Stimulated activated CD4-positive, alpha-beta T cell treated with anti-CD3 and anti-CD28 coated beads, Interleukin-12 subunit alpha, Interleukin-12 subunit beta, amount 100 ng/mL, for 4 hours (primary cell): ENCODE measurements at places on chromosomes 2 and 18.

GRCh38 chr2:224099861-224100643, 61.0 kb upstream of the SERPINE2 start:
- no peak for DNase-seq

- DNase-seq, result no peak
Observed at GRCh38 chr18:76988031-76988826, 144.4 kb downstream of the MBP start.

- peak; percentile 42 for DNase-seq
Observed at GRCh38 chr2:74502720-74503505, 3.5 kb upstream of the LBX2 start.

GRCh38 chr18:62967089-62967488, 251.7 kb downstream of the PHLPP1 start:
- DNase-seq, result no peak

DNA sequence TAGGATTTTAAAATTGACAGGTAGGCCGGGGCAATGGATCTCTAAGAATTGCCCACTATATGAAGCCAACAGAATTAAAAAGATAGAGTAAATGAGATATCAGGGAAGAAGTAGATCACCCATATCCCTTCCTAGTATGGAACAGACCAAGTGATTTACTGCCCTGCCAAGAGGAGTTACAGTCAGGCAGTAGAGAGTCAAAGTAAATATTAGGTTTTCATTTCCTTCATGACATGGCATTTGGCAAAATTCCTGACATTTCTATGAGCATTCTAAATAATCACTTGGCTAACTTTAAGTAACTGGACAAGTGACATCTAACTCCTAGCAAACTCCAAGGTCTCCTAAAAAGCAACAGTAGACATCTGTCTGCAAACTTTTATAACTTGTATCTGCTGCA, 33.5 kb downstream of the GALNT5 start:
- DNase-seq, result no peak

GRCh38 chr18:6729247-6730091, at the start of gene ARHGAP28:
Gene ARHGAP28, plus strand, starts transcription at chr18:6729716. Its CDS starts 106 bp downstream, at chr18:6729822.
- DNase-seq, result no peak

- DNase-seq, result no peak
Observed at GRCh38 chr18:78773819-78774218, 205.8 kb upstream of the SALL3 start.

- DNase-seq, result no peak
Observed at GRCh38 chr18:23968638-23969604, 45.6 kb upstream of the TTC39C start.

DNA sequence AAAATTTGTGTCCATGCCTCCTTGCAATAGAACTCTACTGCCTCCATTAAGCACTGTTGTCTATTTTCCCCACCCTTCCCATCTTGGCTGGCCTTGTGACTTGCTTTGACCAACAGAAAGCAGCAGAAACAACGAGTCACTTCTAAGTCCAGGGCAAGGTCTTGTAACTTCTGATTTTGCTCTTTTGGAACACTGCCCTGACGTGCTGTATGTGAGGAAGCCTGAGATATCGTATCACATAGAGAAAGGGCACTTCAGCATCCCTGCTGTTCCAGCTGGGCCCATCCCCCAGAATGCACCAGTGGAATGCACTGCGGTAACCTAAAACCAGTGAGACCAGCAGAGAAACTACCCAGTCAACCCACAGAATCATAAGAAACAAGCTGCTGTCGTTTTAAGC, 28.1 kb downstream of the NCKAP1 start:
- DNase-seq, result no peak

- no peak for DNase-seq
Observed at GRCh38 chr18:54956506-54956905, 2.8 kb downstream of the CCDC68 start.

DNA sequence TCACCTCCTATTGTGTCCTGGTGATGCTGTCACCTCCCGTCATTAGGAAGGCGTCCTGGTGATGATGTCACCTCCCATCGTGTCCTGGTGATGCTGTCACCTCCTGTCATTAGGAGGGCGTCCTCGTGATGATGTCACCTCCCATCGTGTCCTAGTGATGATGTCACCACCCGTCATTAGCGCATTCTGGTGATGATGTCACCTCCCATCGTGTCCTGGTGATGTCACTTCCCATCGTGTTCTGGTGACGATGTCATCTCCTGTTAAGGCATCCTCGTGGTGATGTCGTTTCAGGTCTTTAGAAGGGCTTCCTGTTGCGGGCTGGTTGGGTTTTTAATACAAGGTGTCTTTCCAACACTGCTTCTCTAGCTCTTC, 40.7 kb downstream of the CTDP1 start:
- no peak for DNase-seq

GRCh38 chr2:133886735-133887675, 318.7 kb upstream of the NCKAP5 start:
- DNase-seq, result peak; percentile 33

- peak; percentile 92 for DNase-seq
Observed at GRCh38 chr2:85561280-85562212, at the start of gene GGCX. Gene GGCX, minus strand, starts transcription at chr2:85561493. Its CDS starts 65 bp downstream, at chr2:85561428.

GRCh38 chr2:120888851-120889250, 153.2 kb downstream of the GLI2 start:
- DNase-seq, result no peak

DNA sequence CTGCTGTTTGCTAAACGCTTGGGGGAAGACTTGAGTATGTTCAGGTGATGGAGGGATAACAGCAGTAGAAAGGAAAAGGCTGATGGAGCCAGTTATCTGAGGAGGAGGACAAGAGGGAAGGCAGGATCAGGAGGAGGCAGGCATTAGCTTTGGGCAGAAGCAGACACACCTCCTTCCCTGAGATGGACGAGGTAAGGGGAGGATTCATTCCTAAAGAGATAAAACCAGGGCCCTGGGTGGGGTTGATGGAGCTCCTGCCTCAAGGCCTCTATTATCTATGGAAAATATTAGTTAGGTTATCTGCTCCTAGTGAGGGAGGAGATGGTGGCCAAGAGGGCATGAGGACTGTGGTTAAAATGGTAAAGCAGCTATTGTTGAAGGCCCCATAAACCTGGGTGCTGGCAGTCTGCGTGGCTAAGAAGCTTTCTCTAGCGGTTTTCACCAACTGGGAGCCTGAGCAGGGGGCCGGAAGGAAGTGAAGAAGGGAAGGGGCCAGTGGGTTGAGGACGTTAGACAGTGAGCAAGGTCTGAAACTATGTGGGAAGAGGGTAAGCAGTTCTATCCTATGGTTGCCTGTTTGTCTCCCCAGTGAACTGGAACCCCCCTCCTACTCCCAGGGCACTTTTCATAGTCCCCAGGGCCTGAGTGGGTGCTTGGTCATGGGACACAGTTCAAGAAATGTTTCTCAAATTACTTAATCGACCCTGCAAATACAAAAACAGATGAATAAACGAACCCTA, 56.6 kb upstream of the HK2 start:
- no peak for DNase-seq

DNA sequence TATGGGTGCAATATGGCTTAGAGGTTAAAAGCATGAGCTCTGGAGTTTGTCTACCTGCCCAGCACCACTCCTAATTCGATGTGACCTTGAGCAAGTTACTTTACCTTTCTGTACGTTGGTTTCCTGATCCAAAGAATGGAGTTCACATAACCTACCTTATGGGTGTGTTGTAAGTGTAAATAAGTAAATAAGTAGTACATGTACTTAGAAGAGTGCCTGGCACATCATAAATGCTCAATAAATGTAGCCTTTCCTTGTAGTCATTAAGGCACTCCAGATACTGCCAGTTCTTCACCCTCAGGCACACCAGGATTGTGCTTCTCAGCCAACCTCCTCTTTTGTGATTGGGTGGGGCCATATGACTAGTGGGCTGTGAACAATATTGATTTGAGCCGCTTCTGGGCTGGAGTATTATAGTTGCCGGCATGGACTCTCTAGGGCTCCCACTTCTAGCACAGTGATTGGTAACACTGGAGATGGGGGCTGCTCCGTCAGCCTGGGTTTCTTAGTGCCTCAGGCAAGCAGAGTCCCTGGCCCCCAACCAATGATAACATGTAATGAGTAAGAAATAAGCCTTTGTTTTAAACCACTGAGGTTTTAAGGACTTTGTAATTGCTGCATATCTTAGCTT, 101.7 kb upstream of the NOSTRIN start:
- no peak for DNase-seq

DNA sequence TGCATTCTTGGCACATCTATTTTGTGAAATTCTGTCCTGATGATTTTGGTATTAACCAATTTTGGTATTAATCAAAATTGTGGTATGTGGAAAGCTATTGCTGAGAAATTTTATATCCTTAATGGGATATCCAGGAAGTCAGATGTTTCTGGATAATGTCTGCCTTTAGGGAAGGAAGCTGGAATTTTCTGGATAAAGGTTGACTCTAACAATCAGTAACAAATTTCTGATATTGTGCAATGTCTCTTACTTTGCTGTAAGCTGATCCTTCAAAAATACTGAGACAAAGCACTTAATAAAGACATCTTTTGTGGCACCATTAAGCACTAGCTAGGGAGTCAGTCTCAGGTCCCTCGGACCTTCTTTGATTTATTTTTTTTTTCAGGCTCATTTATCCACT, 100.8 kb upstream of the UGP2 start:
- no peak for DNase-seq

DNA sequence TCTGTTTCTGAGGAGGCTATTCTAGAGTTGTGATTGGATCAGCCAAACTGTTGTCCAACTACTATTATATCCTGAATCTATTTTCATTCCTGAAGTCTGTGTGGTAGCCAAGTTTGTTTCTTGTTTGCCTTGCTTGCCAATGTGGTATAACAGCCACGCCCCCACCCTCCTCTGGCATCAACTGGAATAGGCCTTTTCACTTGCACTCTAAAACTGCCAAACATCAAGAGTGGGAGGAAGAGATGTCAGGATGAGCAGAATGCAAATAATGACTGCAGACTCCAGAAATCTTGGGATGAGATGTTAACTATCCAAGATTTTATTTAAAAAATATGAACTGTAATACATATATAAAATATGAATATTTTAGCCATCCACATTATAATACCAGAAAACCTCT, 246.1 kb downstream of the NRXN1 start:
- DNase-seq, result no peak

DNA sequence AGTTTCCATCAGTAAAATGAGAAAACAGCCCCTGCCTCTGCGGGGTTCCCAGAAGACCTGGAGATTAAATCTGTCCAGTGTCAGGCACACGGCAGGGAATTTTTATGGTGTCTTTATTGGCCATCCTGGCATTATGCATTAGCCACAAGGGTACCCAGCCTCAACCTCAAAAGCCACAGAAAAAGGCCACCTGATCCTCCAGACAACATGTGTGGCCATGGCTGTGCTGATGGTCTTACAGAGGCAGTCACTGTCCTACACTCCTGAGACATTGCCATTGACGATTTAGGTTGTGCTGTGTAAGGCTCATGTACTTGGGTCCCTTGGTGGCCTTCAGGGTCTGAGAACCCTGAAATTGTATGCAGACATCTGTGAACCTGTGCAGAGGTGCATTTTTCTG, 115.6 kb downstream of the SMAD7 start:
- DNase-seq, result no peak

DNA sequence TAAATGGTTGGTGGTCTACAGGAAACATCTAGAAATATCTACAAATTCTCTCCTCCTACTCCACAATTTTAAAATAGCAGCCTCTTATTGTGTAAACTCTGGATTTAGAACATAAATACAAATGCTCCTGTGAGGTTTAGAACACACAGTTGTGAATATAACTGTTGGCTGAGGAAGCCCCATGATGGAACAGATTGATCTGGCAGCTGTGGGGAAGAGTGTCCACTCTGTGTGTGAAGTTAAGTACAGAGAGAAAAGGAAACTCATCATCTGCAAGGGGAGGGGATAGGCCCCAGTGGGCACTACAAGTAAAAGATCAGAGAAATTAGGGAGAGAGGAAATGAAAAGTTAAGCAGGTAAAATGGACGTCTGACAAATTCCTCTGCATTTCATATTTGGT, 422.7 kb upstream of the FSHR start:
- no peak for DNase-seq

DNA sequence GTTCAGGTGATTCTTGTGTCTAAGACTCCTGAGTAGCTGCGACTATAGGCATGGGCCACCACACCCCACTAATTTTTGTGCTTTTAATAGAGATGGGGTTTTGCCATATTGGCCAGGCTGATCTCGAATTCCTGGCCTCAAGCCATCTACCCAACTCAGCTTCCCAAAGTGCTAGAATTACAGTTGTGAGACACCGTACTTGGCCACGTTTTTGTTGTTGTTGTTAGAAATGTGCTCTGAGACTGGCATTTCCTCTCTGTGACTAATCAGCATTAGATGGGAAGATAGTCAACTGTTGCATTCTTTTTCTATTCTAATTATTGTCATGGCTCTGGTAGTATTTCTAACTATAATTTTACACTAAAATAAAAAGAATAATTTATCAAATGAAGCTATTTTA, 191.7 kb downstream of the CAMKMT start:
- DNase-seq, result no peak

DNA sequence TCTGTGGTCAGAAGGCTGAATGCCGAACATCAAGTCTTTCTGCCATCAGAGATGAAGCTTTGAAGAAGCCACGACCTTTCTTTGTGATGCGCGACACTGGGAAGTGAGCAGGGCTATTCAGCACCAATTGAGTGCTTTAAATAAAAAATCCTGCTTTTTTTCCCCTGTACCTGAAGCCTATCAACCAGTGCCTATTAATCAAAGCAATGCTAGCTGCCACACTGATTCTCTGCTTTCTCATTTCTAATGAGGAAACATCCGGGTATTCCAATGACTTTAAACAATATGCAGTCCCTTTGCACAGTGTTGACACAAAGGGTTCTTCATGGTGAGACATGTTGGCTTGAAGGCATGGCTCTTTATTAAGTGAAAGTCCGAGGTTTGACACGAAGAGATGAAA, 88.0 kb downstream of the GALR1 start:
- no peak for DNase-seq

GRCh38 chr18:76495006-76495370, at the start of gene ZNF516:
Gene ZNF516, minus strand, starts transcription at chr18:76495242. Its CDS starts 52,188 bp downstream, at chr18:76443054.
- DNase-seq, result peak; percentile 22

- no peak for DNase-seq
Observed at GRCh38 chr2:46747297-46747818, 168.2 kb downstream of the MCFD2 start.

DNA sequence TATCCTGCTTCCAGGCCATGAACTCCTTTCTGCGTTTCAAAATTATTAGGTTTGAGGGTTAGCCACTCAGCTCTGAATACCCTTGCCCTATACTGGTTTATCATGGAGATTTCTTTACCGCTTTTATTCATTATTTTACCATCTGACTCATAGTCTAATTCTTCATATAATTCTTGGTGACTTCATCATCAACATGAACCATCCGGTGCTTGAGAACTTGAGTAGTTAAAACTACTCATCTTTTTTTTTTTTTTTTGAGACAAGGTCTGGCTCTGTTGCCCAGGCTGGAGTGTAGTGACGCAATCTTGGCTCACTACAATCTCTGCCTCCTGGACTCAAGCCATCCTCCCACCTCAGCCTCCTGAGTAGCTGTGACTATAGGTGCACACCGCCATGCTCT, 94.2 kb upstream of the LHCGR start:
- no peak for DNase-seq

DNA sequence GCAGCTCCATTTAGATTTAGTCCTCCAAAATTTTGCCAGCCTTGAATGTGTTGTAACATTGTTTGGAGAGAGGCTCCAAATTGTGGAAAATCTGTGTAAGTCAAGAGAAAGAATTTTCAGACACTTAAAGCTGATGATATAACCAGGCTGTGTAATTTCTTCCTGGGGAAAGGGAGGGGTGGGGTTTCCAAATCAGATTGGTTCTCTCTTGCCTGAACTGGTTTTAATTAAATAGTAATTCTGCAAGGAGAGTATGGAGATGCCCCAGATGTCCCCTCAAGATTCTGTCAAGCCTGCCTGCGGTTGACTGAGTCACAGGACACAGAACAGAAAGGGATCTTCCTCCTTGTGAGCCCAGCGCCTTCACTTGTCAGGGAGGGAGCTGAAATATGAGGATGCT, 54.5 kb downstream of the C18orf63 start:
- DNase-seq, result no peak

GRCh38 chr2:26934335-26934724, 36.1 kb upstream of the MAPRE3 start:
- DNase-seq, result no peak
